Left colon (tissue), 2 donors: ENCODE measurements at places on chromosomes 2 and 18. TPM values are rescaled to one million over a fixed set of nuclear protein-coding genes. Genes with fewer than 3 reads are reported as not detected.

GRCh38 chr2:240589375-240589774, 2.8 kb downstream of the CAPN10 start:
- DNase-seq = no peak

GRCh38 chr2:29014811-29015421, 33.8 kb downstream of the TOGARAM2 start:
- peak; percentile 40 for DNase-seq

DNA sequence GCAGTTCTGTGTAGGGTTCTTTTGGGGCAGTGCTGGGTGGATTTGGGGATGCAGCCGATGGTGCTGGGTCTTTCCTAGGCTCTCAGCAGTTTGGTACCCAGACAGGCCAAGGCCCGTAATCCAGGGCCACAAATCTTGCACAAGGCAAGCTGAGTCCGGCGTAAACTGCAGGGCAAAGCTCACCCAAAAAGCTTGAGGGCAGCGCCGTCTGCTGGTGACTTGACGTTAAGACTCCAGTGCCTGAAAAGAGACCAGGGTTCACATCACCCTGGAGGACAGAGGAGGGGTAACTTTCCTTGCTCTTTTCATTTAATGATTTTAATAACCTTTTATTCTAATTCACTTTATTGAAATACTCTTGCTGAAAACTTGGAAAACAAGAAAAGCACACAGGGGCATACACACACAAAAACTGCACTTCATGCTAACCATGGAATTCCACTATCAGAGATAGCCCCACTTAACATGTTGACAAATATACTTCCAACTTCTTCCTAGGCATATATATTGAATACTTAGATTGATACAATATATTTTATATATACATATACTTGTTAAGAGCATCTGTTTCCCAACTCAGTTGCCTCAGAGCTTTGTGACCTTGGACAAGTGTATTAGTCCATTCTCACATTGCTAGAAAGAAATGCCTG, 38.9 kb downstream of the CNGA3 start:
- DNase-seq = peak; percentile 64

DNA sequence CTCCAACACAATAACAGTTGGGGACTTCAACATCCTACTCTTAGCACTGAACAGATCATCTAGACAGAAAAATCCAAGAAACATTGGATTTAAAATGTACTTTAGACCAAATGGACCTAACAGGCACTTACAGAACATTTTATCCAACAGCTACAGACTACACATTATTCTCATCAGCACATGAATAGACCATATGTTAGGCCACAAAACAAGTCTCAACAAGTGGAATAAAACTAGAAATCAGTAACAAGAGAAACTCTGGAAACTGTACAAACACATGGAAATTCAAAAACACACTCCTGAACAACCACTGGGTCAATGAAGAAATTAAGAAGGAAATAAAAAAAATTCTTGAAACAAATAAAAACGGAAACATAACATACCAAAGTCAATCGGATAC, 117.5 kb downstream of the ACVR1 start:
- DNase-seq = no peak

DNA sequence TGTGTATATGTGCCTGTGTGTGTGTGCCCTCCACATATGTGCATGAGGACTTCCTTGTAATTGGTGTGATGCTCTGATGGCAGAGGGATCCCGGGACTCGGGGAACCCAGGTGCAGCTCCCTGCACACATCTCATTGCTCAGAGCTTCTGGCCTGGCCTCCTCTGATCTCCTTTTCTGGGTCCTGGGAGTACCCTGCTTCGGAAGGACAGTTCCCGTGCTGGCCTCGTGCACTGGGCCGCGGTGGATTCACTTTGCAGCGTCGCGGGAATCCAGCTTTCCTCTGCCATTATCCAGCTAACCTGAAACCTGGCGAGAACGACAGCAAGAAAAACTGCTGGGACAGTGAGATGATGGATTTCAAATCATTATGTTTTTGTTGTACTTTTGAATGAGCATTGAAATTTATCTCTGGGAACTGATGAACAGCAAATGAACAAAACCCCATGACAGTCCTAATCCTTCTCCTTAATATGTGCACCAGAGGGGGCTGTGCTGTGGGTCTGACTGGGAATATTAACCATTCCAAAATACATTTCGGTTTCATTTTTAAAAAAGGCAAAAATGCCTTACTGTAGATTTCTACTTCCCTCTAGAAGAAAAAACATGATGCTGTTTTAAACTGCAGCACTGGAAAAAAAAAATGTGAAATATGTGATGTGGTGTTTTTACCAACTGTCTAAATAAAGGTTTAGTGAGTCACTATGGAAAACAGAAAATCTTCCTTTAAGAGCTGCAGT, 78.2 kb downstream of the PTGR3 start:
- DNase-seq = no peak

DNA sequence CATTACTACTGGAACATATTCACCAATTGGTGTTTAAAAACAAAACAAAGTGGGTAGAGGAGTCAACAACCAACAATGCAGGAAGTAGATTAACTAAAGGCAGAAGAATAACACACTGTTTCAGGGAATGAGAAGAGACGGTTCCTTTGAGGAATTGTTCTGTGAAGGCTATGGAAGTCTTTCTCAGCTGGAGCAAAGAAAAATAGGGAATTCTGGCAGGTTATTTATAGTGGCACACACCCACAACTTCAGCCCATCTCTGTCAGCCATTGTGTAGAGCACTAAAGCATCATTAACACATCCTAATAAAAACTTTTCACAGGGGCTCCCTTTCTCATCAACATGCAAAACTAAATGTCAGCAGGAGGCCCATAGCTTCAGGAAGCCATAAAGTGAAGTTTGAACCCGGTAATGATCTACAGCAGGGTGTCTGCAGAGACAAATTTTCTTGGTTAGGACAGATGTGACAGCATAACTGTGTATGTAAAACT, 113.6 kb downstream of the CDH2 start:
- DNase-seq = no peak

- peak; percentile 4 for DNase-seq
These were observed 60.8 kb downstream of the HS1BP3 start for GRCh38 chr2:20589975-20590703.

- no peak for DNase-seq
These were observed 56.3 kb downstream of the KCNS3 start for GRCh38 chr2:17934721-17935120.

- DNase-seq = no peak
These were observed 65.8 kb upstream of the IGFBP5 start for GRCh38 chr2:216761133-216761532.

GRCh38 chr2:240203031-240203787, 62.8 kb upstream of the OTOS start:
- no peak for DNase-seq

- DNase-seq = no peak
These were observed 144.6 kb upstream of the SATB2 start for GRCh38 chr2:199602271-199602895.

GRCh38 chr2:142987044-142987443, 109.6 kb downstream of the KYNU start:
- no peak for DNase-seq

DNA sequence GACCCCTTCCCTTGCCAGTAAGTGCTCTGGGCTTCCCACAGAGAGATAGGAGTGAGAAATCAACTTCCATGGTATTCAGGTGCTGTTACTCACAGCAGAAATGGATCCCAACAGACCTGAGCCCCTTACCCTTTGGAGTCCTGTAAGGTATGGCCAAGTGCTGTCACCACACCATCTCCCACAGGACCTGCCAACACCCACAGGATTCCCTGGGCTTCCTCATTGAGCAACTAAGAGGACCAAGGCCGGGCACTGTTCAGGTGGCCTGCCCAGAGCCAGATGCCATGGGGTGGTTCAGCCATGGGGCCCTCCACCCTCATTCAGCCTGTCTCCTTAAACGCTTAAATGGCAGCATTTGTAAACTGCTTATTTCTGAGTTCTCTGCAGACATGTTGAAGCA, 166.2 kb downstream of the TRIM43 start:
- no peak for DNase-seq

DNA sequence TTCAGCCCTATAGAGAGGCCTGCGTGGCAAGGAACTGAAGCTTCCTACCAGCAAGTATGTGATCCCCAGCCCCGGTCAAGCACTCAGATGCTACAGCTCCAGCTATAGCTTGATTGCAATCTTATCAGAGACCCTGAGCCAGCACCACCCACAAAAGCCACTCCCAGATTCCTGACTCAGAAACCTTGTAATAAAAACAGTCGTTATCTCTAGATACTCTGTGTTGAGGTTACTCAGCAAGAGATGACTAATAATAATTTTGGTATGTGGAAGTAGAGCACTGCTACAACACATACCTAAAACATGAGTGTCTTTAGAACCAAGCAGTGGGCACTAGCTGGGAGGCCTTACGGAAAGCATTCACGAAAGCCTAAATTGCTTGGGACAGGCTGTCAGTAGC, 216.9 kb downstream of the UXS1 start:
- no peak for DNase-seq

DNA sequence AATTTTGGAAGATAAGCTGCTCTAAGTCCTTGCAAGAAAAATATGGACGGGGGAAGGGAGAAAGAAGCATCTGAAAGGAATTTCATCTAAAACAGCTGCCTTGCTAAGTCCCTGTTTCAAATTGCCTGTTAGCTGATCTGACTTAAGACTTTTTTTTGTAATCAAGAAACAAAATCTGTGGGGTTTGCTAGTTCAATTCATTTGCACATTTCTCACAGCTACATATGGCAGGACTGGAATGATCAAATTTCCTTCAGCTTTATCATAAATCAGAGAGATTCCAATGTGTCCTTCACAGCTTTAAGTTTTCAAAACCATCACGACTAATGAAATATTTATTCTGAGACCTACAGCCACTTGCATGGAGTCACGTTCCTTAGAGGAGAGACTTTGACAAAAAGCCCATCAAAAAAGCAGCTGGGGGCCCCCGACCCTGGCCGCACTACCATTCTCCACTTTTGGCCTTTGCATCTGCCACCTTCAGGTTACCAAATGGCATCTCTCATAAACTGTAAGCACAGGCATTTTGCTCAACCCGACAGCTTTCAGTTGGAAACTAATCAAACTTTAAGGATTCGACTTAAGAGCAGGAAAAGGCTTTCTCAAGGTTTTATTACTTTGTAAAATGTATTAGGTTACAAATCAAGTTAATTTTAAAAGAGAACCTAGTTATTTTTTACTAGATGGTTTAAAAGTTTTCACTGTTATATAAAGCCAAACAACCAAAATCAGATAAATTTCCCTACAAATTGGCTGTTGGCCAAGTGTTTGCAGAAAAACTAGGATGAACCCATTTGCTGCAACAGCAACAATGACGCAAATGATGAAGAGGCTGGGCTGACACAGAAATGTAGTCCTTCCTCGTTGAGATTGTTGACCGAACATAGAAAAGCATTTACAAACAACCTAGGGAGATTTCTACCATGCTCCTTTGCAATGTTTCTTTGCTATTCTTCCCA, 100.4 kb upstream of the RND3 start:
- no peak for DNase-seq

GRCh38 chr18:43877616-43878321, 600.5 kb upstream of the SYT4 start:
- no peak for DNase-seq

GRCh38 chr2:233023007-233023760, 9.3 kb upstream of the NEU2 start:
- no peak for DNase-seq

GRCh38 chr18:58042826-58043490, 1.1 kb upstream of the NEDD4L start:
- DNase-seq = no peak

- DNase-seq = no peak
These were observed 64.0 kb upstream of the REG3A start for GRCh38 chr2:79223539-79223938.

- no peak for DNase-seq
These were observed 171.8 kb downstream of the EIPR1 start for GRCh38 chr2:3205845-3206244.

- DNase-seq = no peak
These were observed 147.1 kb upstream of the OTOS start for GRCh38 chr2:240287496-240288086.

GRCh38 chr18:24959051-24959476, 392.9 kb downstream of the ZNF521 start:
- DNase-seq = peak; percentile 14

The LIMS2 gene
- total RNA-seq = 50.2 TPM

The FBXO36 gene
- 1.6 TPM for total RNA-seq

The TMEM163 gene
- total RNA-seq = 0.25 TPM

The KRTCAP3 gene
- 104 TPM for total RNA-seq

The B3GNT7 gene
- 461 TPM for total RNA-seq
